ENCODE measurements at places on chromosomes 7 and 10. TPM values are rescaled to one million over a fixed set of nuclear protein-coding genes. Genes with fewer than 3 reads are reported as not detected.
A peak's percentile ranks its signal among the peaks of the same experiment; 100 is the strongest.

Gene ITPRID1
- 0.18 TPM for total RNA-seq

Gene CUBN
- total RNA-seq = 0.10 TPM

Gene NRG3
- 0.62 TPM for total RNA-seq

Gene DNAH11
- total RNA-seq = 1.6 TPM

Gene MOSPD3
- 18.6 TPM for total RNA-seq

Gene CDNF
- 0.28 TPM for total RNA-seq

GRCh38 chr7:25656581-25657026, 428.3 kb upstream of the NPVF start:
- DNase-seq = no peak

DNA sequence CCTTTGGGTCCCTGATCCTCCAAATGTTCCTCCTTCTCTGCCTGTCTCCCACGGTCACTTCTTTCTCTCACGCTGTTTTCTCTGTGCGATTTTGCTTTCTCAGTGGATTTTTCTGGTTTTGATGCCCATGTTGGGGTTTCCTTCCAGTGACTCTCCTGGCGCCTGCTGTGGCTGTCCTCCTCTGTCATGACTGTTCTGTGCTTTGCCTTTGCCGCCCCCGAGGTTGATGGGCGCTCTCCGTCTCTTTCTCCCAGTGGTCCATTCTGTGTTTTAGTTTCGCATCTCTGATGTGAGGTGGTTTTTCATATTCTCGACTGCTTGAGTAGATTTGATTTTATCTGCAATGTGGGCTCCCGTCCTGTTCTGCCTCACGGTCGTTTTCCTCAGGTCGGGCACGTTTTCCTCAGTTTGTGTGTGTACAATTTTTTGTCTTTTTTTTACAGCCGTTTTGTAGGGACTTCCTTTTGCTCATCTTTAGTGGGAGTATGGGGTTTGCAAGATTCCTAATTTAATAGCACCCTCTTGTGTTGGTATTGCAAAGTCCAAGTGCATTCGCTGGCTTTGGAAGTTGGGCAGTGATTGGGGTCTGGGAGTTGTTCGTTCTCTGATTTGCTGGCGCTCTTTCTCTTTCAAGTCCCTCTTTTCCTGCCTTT, 100.0 kb downstream of the INPP5A start:
- DNase-seq = peak; percentile 91

- DNase-seq = no peak
Measured at GRCh38 chr7:54153462-54153861, 388.7 kb upstream of the VSTM2A start.

DNA sequence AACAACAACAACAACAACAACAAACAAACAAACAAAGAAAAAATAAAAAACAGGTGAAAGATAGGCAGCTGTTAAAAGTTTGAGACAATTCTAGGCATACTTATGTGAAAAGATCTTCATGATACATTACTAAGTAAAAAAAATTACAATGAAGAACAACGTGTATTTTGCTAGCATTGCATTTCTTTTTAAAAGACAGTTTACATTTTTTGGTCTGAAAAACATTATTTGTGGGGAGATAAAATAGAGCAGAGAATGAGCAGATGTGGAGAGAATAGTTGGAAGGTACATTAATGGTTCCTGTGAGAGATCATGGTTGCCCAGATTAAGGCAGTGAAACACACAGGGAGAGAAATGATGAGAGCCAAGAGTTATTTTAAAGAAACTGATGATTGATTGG, 210.2 kb upstream of the MKLN1 start:
- no peak for DNase-seq

GRCh38 chr7:142131439-142132185, 20.1 kb downstream of the MGAM2 start:
- DNase-seq = no peak

GRCh38 chr10:79162022-79162421, 93.3 kb downstream of the ZMIZ1 start:
- no peak for DNase-seq

DNA sequence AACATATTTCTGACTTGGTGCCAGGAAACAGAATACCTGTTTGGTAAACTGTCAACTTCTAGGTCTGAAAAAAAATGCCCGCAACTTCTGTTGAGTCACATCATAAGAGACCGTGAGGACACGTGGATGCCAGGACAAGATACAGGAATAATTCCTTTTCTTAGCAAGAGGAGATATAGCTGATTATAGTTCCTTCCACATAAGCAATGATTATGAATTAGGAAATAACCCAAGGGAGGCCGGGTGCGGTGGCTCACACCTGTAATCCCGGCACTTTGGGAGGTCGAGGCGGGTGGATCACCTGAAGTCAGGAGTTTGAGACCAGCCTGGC, 75.2 kb downstream of the CDC123 start:
- no peak for DNase-seq

DNA sequence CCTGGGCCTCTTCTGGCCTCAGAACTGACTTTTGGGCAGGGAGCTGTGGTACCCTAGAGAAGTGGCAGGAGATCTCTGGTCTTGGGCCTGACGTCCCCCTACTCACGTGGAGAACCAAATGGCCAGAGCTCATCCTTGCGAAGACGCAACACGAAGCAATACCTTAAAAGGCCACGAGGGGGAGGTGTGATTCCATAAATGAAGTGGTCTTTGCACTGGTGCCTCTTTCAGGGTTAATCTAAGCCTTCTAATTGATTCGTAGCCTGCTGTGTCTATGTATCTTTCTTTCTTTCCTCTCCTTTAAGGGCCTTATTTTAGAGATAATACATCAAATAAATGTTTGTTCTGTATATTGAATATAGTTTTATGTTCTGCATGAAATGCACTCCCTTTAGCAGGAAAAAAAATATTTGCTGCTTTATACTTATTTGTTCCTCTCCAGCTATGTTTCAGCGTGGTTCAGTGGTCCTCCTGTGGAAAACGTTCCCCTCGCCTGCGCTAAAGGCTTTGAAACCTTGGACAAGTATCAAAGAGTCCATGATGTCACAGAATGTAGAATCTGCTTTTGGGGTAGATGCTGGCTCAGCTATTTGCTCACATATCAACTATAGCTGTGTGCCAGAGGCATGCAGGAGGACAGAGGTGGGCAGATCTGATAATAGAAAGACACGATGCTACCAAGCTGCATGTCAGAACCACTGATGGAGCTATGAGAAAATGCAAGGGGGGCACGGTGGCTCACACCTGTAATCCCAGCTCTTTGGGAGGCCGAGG, 41.0 kb downstream of the STRA8 start:
- peak; percentile 82 for DNase-seq
